ENCODE measurements at places on chromosomes 2 and 18.

DNA sequence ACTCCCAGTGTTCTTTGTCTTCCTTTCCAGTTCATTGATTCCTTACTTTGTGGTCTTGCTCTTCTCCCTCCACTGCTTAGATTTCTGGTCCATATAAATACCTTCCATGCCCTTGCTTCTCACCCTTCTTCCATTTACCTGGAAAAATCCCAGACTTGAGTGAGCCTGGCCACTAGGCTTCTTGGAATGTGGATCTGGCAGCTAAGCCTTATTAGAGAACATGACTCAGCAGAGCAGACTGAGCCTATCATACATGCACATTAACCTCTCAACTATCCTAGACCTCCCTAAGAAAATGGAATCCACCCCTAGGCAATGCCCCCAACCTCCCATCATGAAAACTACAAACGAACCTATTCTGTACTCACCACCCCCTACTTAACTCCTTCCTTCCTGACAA, 127.7 kb downstream of the RHBDD1 start:
- DNase-seq = peak; percentile 27

- peak; percentile 38 for DNase-seq
Measured at GRCh38 chr2:37892436-37893114, 32.5 kb upstream of the RMDN2 start.

GRCh38 chr2:10454505-10454904, 6.4 kb upstream of the ODC1 start:
- peak; percentile 43 for DNase-seq

DNA sequence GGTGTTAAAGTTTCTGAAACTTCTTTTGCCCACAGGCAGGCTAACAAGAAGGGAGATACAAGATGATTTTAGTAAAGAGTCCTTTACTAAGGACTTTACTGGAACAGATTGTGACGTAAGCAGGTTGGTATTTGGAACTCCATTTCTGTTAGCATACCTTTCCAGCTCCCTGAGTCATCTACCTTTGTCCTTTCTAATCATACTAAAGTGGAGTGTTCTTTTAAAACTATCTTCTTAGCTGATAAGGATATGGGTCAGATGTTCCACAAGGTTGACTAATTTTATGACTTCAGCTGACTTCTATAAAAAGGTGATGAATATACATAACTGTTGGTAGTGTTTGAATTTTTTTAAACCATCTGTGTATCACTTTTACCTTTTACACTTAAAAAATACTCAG, 21.1 kb downstream of the UGP2 start:
- DNase-seq = no peak

DNA sequence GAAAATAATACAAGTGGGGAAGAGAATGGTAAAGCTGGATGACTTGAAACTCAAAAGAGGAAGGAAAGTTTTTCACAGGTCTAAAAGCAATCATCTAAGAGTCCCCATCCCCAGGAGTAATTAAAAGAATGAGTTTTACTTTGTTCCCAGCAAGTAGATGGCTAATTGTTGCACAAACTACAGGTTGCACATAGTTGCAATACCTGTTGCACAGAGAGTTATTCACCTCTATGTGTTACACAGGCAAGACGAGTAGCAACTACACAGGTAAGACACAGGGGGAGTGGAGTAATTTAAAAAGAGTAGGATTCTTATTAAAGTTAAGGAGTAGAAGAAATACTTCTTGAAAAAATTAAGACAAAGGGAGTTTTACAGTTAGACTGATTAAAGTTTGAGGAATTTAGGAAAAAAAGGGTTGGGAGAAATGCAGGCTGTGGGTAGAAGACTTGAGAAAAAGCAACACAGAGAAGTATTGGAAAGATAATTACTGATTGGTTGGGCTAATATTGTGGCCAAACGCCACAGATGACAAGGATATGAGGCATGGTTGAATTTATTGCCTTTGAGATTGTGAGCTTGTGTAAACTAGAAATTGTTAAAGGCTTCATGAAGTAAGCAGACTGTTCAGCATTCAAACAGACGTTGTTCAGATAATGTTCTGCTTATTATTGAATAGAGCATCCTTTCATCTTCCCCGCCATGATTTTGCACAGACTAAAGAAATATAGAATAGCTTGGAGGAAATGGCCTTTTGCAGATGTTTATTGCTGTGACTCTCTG, 699.3 kb downstream of the NR4A2 start:
- DNase-seq = no peak

GRCh38 chr2:79936715-79937114, 367.8 kb downstream of the LRRTM1 start:
- DNase-seq = no peak

DNA sequence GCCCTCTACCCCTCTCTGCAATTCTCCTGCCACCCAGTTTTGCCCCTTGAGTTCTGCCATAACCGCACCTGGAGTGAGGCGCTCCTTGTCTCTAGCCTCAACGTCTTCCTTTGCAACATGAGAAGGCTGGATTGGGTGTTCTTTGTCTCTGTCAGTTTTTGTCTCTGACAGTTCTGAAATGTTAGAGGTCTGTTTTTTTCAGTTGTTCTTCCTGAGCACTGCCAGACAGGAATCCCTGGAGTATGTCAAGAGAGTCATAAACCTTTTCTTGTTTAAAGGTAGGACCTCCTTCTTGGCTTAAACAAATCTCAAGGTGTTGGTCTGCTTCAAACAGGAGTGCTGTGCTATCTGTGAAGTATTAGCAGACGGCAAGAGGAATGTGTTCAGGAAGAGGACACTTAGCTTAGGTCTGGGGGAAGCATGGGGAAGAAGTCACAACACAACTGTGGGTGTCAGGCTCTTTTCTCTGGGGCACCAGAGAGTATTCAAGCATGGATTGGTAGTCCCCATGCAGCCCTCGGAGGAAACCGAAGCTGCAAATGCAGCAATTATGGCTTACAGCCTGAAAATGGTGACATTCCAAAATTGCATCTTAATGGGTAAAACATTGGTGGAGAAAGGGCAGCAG, 32.3 kb downstream of the AFF3 start:
- no peak for DNase-seq

GRCh38 chr2:2083113-2083758, 247.8 kb downstream of the MYT1L start:
- DNase-seq = no peak

DNA sequence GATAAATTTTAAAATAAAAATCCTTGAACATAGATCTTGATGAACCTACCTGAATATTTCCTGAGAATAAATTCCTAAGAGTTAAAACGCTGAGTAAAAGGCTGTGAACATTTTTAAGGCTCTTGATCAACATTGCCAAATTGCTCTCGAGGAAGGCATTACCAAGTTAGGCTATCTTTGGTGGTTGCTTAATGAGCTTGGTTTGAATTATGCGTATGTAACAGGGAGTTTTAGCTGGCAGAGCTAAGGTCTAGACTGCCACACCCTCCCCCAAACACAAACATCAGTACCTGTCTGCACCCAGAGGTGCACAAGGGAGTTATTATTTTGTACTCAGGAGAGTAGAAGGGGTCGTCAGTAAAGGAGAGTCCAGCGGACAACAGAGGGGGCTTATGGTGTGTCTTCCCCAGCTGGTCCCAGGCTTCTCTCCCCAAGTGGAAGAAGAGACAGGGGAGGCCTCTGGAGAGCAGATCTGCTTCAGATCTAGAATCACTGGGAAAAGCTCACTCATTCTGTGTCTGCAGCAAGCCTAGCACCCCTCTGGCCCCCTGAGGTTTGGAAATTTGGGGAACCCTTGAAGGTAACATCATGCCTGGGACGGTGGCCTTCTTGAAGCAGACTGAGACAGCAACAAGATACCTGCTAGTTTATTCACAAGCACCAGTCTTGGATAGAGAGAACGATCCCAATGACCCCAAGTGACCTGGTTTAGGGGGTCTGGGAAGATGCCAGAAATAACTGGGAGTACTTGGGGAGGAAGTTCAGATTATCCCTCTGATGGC, 197.2 kb upstream of the ID2 start:
- DNase-seq = no peak

DNA sequence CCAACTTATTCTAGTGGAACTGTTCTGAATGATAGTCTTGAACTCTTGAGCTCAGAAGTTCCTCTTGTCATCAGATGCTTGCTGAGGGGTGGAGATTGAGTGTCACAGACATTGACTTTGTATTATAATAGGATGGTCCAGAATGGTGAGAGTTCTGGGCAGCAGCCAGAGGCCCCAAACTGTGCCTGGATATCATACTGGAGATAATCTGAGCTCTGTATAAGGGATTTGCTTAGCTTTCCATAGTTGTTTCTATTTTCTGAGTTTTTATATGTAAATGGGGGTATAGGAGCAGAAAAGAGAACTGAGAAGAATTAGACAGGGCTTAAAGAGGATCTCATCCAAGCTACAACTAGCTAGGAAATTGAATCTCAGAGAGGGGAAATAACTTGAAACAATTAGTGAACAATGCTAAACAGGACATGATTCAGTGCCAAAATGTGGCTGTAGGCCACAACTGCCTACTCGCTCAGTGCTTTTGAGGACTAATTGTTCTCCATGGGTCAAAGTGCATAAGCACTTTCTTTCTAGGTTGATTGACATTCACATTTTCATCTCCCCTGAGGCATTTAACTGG, 10.1 kb upstream of the LCLAT1 start:
- DNase-seq = no peak

- peak; percentile 55 for DNase-seq
Measured at GRCh38 chr2:112483042-112483473, 1.1 kb downstream of the TTL start.

DNA sequence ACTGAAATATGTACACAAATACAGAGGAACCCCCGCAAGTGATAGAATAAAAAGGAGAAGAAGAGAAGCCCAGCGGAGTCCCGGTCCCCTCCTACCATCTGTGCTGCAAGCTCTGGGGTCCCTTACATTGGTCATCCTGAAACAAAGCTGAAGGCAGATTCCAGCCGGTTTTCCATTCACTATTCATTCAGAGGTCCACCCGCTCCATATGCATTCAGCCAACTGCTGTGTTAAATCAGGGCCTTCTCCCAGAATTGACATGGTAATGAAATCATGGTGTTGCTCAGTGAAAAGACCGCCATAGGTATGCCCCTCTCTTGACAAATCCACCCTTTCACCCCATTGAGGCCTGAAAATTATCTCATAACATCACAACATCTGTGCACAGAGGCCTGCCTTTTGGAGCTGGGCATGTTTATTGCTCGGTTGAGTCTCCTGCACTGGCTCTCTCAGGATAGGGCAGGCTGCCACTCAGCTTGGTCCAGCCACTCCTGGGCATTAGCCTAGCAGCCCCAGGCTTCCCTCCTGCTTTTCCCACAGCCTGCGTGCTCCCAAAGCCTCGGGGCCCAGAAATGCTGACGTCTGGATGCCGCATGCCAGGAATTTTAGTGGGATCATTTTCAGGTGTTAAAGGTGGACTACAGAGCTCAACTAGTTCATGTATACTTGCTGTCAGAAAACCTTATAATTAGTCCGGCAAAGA, 39.3 kb upstream of the ID2 start:
- DNase-seq = no peak

GRCh38 chr2:202065876-202066275, 7.2 kb upstream of the KIAA2012 start:
- DNase-seq = no peak

GRCh38 chr18:22223254-22223964, 54.0 kb downstream of the GATA6 start:
- peak; percentile 0 for DNase-seq

DNA sequence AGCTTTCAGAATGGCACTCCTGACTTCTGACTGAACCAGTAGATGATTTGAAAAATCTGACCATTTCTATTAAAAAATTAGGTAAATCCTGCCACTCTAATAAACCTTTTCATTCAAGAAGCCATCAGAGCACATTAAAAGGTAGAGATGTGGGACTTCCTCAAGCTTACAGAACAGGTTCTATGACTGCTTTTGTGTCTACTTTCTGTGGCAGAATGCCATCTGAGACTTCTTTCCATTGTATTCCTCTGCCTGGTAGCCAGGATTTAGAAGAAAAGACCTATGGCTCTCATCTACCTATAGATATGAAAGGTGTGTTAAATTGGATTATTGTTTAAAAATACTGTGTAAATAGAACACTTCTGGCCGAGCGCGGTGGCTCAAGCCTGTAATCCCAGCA, 99.9 kb upstream of the NABP1 start:
- no peak for DNase-seq

DNA sequence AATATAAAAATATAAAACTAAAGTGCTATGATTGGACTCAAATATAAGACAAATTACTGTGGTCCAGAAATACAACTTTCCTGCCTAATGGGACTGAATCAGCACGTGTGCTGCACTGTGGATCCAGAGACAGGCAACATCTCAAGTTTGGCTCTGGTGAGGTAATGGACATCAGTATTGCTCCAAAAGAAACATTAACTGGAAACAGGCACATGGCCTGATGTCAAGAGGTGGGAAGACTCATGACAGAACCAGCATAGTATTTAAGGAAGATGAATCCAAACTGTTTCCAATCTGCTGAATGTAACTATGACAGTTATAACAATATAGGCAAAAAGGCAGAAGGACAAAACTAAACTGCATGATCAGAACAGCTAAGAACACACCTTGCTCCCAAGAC, 354.6 kb downstream of the FSIP2 start:
- DNase-seq = no peak

DNA sequence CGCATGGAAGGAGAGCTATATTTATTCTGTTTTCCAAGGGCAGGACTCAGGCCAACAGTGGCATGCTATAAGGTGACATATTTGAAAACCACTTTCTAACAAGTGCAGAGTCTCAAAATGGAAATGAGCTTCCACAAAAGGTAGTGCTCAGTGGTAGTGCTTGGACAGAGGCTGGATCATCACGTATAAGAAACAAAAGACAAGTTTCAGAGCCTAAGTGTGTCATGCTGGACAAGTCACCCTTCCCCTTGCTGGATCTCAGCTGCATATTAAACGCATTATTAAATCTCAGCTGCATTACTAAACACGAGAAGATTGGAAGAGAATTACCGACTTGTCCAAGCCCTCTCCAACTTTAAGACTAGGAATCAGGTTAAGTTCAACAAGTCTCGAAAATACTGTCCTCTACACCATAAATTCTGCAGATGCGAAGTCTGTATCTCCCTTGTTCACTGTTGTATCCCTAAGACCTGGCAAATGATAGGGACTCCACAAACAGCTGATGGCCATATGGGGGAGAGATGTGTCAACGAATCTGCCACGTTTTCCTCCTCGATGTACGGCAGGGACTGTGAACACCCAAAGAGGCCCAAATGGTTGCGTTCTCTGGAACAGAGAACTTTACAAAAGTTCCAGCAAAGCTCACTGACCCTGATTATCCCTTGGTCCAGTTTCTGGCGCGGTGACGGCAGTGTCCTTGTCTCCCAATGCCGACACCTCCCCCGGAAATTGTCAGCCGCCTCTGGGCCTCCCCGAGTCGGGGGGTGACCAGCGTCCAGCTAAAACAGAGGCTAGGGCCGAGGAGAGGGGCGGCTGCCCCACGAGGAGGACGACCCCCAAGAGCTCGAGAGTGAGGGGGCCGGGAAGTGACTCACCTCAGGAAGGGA, 611 bp downstream of the NOL10 start:
- DNase-seq = peak; percentile 27

DNA sequence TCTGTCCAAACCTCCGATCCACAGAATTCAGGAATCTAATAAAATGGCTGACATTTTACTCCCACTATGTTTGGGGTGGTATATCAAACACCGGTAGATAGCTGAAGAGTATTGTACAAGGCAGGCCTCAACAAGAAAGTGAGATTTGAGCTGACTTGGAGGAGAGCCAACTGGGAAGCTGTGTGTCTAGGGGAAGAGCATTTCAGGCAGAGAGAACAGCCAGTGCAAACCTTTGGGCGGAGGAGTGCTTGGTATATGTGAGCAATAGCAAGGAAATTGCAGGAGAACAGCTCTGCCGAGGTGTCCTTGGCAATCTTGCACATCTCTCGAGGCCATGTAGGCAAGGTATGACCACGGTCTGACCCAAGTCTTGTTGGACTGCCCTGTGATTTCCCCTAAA, 1.8 kb upstream of the MERTK start:
- DNase-seq = no peak

GRCh38 chr2:73063472-73063871, 8.0 kb downstream of the SFXN5 start:
- DNase-seq = no peak

- DNase-seq = peak; percentile 77
Measured at GRCh38 chr2:41791523-41791922, 256.3 kb upstream of the PKDCC start.

All from myocyte (in vitro differentiated cells).